Activated naive CD8-positive, alpha-beta T cell treated with anti-CD3 and anti-CD28 coated beads, Interleukin-2, amount 10 ng/mL, durations not matched to agents 7 days and 5 days (primary cell): ENCODE measurements at places on chromosomes 1 and 21.

DNA sequence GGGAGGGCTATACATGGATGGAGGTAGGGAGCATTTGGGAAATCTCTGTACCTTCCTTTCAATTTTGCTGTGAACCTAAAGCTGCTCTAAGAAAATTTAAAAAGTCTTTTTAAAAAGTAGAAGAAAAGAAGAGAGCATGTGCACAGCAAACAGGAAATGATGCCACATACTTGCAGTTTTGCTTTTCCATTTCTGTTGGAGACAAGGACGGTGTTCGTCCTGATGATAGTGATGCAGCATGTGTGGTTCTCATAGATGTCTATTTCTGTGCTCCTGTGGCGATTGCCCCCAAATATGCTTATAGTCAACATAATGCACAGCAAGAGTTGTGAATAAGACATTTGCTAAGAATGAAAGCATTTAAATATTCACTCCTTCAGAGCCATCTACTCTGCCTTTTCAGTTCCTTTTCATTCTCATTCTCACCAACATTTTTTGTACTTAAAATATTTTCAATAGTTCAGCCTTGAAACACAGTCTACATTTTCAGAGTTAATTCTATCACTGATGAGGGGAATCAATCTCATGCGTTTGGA, 66.6 kb downstream of the LRRC8C start:
- no peak for DNase-seq

DNA sequence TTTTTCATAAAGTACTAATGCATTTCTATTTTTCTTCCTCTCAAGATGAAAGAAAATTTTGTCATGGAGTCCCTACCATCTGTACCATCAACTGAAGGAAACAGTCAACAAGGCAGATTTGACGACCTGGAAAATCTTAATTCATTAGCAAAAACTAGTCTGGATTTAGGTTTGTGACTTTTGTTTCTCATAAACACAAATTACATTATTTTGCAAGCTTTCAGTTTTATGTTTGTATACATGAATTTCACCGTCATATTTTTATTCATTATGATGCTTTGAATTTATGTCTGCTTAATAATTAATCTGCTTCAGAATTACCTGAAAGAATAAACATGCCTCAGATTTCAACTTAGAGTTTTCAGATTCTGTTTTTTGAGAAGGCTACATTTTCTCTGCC, 132.9 kb downstream of the PATJ start:
- DNase-seq, result no peak

GRCh38 chr1:172894349-172895049, 156.2 kb downstream of the TNFSF18 start:
- DNase-seq, result no peak

DNA sequence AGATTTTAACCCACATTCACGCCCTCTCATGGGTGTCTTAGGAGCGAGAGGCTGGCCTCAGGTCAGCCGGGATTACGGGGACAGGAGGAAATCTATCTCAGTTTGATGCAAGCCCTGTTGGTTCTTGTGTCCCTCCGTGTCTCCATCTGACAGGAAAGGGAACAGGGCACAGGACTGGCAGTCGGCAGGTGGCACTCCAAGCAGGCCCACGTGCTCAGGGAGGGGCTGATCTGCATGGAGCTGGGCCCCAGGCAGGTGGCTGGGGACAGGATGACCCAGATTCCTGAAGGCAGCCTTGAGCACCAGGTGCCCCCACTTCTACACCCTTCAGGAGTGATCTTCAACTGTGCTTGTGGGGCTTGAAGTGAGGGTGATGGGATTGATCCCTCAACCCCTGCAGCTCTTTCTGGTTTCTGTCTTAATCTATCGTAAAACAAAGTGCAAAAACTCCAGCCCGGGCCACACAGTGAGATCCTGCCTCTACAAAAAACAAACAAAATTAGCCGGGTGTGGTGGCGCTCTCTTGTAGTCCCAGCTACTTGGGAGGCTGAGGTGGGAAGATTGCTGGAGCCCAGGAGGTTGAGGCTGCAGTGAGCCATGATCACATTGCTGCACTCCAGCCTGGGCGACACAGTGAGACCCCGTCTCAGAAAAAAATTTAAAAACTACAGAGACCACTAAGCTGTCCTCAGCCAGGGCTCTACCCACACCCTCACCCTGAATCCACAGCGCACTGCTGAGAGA, 8.3 kb downstream of the PLEKHG5 start:
- no peak for DNase-seq

GRCh38 chr1:117022114-117022513, 20.6 kb downstream of the CD101 start:
- DNase-seq, result no peak

DNA sequence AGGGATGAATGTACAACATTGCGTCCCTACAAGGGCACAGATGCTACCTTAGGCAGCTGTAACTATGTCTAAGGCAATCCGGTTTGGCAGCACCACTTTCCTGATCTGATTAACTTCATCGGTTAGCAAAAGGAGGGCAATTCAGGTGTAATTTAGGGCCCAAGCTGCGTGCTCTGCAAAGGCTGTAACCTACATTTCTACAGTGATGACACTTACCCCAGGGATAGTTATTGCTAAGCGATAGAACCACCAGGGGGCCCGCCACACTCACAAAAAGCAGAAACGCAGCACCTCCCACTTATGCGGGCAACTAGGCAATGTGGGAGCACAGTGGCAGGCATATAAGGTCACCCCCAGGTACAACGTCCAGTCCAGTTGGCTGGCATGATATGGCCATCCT, 113.5 kb downstream of the GDAP2 start:
- no peak for DNase-seq

DNA sequence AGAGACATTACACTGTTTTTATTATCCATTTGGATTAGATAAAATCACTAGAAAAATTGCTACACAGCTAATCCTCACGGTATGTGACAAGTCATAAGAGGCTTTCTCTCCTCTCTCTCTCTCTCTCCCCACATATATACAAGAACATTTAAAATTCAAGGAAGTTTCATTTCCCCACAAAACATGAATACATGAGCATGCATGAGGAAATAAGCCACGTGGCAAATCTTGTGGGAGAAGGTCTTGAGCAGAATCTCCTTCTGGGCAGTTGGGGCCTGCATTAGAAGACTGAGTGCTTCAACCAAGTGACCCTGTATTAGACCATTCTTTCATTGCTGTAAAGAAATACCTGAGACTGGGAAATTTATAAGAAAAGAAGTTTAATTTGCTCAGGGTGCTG, 1313.1 kb downstream of the MRPL39 start:
- no peak for DNase-seq

DNA sequence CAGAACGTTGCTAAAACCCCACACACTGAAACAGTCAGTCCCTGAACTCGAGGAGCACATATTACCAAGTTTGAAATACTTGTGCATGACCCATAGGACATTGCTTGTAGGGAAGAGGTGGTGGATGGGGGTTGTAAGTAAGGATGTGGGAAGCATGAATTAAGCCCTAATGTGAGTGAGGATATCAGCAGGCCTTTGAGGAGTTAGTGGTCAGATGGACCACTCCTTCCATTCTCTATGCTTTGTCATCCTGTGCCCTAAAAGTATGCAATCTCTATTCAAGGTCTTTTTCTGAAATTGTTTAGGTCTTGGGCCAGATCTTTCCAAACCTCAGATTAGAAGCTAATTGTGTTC, 70.9 kb upstream of the SAMSN1 start:
- DNase-seq, result no peak

- no peak for DNase-seq
Measured at GRCh38 chr1:20371883-20372282, 81.2 kb downstream of the VWA5B1 start.

DNA sequence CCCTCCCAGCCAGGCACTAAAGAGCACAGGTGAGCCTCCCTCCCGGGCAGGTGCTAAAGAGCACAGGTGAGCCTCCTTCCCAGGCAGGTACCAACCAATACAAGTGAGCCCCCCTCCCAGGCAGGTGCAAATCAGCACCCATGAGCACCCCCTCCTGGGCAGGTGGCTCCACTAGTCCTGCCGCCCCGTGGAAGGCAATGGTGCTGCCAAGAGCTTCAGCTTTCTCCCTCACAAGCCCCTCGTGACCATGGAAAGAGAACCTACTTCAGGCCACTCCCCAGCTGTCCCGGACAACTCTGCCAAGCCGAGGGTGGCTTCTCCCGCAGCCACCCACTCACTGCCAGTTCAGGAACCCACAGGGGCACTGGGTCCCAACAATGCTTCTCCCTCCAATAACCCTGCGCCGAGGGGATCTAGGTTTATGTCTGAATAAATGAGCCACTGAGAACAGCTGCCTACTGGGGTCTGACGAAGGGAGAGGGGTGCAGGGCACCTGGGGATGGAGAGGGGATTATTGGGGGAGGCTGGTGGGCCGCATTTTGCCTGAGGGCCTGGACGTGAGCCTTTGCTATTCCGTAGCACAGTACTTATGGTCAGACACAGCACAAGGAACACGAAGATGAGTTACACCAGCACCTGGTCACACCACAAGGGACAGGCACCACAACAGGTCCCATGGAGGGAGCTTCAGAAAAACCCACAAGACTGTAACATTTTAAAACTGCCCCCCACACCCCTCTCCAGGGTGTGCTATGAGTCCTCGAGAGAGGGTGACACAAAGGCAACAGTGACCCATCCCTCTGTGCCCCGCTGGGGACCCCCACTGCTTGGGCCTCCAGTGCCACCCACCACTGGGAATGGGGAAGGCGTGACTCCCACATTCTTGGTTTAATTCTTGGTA, 46.3 kb downstream of the PRDM15 start:
- DNase-seq, result no peak

GRCh38 chr21:38475519-38475918, 22.8 kb downstream of the ERG start:
- no peak for DNase-seq

DNA sequence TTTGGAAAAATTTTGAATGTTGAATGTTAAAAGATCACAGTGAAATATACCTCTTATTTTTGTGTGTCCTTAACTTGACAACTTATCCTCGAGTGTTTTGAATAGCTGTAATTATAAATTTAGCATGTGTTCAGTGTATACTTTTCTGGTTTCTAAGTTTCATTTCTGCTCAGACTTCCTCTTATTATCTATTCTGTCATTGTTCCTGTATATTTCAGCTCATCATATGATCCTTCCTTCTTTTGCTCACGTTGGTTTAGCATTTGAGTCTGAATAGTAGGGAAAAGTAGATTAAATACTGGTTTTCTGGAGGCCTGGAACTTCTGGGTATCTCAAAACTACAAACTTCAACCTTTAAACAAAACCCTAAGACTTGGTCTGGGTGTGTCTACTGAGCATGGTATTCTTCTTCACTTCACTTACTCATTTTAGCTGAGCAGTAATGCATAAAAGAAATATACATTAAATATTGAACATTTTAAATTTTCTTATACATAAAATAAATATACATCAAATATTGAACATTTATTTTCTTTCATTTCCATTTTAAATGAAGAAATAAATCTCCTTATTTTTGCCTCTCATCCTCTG, 3.3 kb upstream of the ATP6V1G3 start:
- DNase-seq, result no peak

- no peak for DNase-seq
Measured at GRCh38 chr1:101452825-101453224, 216.0 kb downstream of the S1PR1 start.

DNA sequence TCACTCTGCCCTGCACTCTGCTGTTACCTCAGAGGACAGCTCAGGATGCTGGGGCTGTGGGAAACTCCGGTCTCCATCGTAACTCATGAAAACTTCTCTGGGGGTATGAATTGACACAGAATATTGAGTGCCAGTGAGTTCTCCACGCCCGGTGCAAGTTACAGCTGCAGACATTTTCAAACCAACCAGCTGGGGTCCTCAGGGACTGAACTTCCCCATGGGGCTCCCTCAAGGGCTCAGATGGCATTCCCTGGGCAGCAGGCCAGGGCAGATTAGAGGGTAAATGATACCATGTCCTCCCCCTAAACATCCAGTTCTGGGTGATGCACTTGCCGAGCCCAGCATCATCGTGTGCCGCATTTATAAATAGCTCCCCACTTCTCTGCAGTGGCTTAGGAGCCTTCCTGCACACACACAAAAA, 27.8 kb upstream of the CCSAP start:
- no peak for DNase-seq

- no peak for DNase-seq
Measured at GRCh38 chr1:229412056-229412455, 21.8 kb downstream of the ACTA1 start.

- no peak for DNase-seq
Measured at GRCh38 chr1:208136459-208137182, 107.6 kb downstream of the PLXNA2 start.

- no peak for DNase-seq
Measured at GRCh38 chr1:49527606-49528305, 496.0 kb downstream of the AGBL4 start.

- no peak for DNase-seq
Measured at GRCh38 chr1:245995474-245995873, 511.6 kb downstream of the SMYD3 start.

- no peak for DNase-seq
Measured at GRCh38 chr1:165542015-165542631, 1.7 kb upstream of the LRRC52 start.

GRCh38 chr1:205535866-205536758, 31.6 kb downstream of the CDK18 start:
- DNase-seq, result no peak

DNA sequence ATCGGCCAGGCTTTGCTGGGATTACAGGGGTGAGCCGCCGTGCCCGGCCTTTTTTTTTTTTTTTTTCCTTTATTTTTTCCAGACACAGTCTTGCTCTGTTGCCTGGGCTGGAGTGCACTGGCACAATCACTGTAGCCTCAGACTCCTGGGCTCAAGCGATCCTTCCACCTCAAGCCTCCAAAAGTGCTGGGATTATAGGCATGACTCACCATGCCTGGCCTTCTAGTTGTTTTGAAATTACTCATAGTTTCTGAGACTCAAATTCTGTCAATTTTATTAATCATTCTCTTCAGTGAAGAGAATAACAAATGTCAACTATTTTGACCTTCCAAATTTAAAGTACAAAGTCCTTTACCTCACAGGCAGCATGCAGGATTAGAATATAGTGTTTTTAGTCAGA, 374.5 kb downstream of the PLA2G4A start:
- no peak for DNase-seq

DNA sequence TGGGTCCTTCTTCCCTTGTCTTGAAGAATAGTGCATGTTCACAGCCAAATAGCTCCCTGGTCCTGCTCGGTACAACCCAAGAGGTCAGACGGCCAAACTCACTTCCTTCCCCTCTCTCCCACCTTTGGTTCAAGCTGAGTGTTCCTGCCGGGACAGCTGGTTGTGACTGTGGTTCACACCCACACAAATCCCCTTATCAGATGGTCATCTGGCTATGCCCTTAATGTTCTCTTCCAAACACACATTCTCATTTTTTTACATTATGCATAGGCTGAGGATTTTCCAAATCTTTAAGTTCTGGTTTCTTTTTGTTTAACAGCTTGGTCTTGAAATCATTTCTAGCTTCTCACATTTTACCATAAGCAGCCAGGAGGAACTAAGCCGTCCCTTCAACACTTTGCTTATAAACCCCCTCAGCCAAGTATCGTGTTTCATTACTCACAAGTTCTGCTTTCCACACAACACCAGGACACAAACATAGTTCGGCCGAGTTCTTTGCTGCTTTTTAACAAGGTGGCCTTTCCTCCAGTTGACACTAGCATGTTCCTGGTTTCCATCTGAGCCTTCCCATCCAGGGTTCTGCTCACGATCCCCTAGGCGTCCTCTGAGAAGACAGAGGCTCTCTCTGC, 19.7 kb upstream of the TSPEAR start:
- no peak for DNase-seq
